DMS 273 treated with DMSO at 0.1 percent for 48 hours (cell line): ENCODE measurements at places on chromosomes 3 and 15.

DNA sequence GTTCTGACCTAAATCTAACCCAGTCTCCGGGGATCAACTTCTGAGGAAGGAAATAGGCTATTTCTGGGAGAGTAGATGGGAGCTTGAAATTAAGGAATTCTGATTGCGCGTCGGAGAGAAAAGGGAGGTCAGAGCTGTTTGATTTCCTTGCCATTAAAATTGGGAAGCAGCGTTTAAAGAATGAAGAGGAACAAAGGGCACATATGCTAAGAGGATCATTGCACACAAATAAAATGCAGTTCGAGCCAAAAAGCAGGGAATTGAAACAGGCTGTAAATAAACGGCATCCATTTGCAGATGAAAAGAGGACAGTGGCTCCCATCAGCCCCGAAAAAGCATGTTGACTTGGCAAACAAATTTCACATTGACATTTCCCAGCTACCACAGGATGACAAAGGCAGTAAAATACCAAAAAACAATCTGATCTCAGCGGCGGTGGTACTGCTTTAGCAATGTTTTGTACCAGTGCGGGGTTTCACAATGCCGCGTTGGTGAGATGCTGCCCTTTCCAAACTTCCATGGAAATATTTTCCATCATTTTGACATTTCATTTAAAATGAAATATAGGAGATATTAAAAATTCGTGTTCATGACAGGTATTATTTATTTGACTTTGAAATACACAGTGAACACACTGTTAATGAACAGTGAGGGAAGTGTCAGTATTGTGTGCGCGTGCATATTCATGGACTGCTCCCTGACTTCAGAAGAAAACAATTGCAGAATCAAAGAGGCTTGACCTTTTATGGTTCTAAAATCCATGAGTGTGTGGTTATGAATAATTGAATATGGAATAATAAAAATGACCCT is 108.8 kb downstream of the SQOR start:
- no peak for DNase-seq

DNA sequence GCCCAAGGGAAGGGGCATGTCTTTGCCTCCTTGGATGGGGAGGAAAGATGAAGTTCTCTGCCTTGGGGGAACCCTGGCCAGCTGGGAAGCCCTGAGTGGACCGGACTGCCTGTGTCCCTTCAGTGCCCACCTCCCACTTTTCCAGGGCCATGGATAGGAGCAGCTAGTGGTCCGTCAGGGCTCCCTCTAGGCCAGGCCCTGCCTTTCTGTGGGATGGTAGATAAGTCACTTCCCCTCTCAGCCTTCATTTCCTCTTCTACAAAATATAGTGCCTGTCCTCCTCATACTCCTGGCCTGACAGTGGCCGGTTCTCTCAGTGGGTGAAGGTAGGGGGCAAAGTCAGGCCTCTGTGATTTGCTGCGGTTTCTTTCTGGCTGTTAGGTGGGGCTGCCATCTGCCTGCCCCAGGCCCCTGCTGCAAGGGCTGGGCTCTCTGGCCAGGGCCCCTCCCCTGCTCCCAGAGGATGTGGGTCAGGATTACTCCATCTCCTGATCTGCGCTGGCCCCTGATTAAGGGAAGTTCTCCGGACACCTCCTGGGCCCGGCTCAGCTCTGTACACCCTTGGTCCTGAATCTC is 1.4 kb downstream of the PLEKHO2 start:
- no peak for DNase-seq

- no peak for DNase-seq
Observed at GRCh38 chr15:99015698-99016568, 8.3 kb upstream of the PGPEP1L start.

DNA sequence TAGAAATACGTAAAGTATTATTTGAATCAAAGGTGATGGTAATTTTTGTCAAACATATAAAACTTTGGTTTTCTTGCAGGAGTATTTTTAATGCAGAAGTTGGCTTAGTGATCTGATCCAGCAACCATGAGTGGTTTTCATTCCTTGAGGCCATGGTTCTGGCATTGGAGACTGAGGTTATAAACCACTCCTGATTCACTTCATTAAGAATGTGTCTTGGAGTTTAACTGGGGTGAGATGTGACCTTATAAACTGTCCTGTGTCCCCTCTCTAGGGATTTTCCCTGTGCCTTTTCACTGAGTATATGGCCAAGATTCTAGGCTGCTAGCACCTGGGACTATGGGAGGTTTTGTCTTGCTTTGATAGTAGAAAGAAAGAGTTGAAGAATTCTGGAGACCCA is 94.3 kb downstream of the RYR3 start:
- no peak for DNase-seq

GRCh38 chr3:128475355-128475754 is 8.7 kb upstream of the DNAJB8 start:
- no peak for DNase-seq

- DNase-seq: no peak
Observed at GRCh38 chr3:11495948-11496557, 147.7 kb downstream of the VGLL4 start.

GRCh38 chr3:182925330-182925943 is 54.9 kb downstream of the DCUN1D1 start:
- DNase-seq: no peak
